ENCODE measurements at places on chromosomes 6 and 20. TPM values are rescaled to one million over a fixed set of nuclear protein-coding genes. Genes with fewer than 3 reads are reported as not detected.

GRCh38 chr6:80338201-80338836, 231.8 kb downstream of the BCKDHB start:
- DNase-seq, result no peak
- H3K36me3 ChIP-seq, result no peaks in the 10 kb centered on the region

DNA sequence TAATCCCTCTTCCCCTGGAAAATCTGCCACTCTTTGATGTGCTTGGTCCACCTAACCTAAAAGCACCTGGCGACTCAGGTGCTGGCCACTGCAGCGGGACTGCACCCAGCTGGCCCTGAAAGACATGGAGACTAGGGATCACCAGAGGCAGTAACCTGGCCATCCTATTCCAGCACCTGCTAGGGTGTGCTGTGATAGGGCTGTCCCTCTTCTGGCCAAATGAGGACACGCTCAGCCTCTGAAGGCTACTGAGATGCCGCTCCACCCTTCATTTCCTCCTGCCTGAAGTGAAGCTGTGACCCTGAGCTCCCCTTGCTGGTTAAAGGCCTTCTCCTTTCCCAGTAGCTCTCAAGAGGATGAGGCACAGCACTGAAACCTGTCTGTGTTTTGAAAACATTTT, 24.4 kb downstream of the FOXC1 start:
- H3K27me3 ChIP-seq, result peaks cover 23% of the 10 kb centered on the region
- H3K36me3 ChIP-seq, result no peaks in the 10 kb centered on the region
- H3K27ac ChIP-seq, result no peak overlapping the region
- no peak overlapping the region for H3K4me3 ChIP-seq
- peaks cover 11% of the 10 kb centered on the region for H3K4me1 ChIP-seq

- H3K27ac ChIP-seq, result peak overlapping the region; percentile 94
- peak overlapping the region; percentile 90 for H3K4me3 ChIP-seq
- H3K36me3 ChIP-seq, result no peaks in the 10 kb centered on the region
- DNase-seq, result peak; percentile 87
- H3K27me3 ChIP-seq, result no peaks in the 10 kb centered on the region
These were observed 132.2 kb downstream of the OGFRL1 start for GRCh38 chr6:71420693-71421328.

DNA sequence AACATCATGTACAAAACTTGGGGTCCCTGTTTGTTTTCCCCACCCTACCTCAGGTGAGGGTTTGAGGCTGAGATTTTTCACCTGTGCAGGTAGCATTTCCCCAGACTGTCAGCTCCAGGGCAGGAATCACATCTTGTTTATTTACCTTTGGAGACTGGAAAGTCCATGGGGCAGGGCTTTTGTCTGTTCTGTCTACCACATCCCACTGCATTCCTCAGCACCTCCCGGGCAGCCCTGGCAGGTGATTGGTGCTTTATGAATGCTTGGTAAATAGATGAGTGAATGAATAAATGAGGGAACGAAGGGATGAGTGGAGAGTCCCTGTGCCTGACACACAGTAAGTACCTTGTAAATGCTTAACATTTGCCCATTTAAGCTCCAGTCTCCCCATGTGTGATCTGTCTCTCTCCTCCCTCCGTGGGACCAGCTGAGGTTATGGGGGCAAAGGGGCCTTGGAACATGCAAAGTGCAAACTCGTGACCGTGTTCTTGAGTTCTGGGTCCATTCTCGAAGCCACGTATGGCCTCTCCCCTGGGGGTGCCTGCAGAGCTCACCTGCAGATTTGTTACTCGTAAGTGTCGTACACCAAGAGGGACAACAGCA, 69.7 kb upstream of the PMEPA1 start:
- H3K36me3 ChIP-seq, result no peaks in the 10 kb centered on the region
- H3K27me3 ChIP-seq, result no peaks in the 10 kb centered on the region
- H3K4me1 ChIP-seq, result peaks cover 6% of the 10 kb centered on the region

- H3K4me3 ChIP-seq, result no peak overlapping the region
- no peak overlapping the region for H3K27ac ChIP-seq
- peaks cover 4% of the 10 kb centered on the region for H3K4me1 ChIP-seq
- H3K36me3 ChIP-seq, result no peaks in the 10 kb centered on the region
- H3K27me3 ChIP-seq, result no peaks in the 10 kb centered on the region
These were observed 1.4 kb downstream of the SMAP1 start for GRCh38 chr6:70669133-70669532.

Gene CD40
- total RNA-seq, result 6.3 TPM

Gene TP53TG5
- 0.39 TPM for total RNA-seq

Gene C6orf15
- not detected for total RNA-seq

Gene GABRR1
- not detected for total RNA-seq

Measured in spinal cord (tissue), 10 donors.